LNCaP clone FGC (cell line): ENCODE measurements at places on chromosomes 12 and 14.

DNA sequence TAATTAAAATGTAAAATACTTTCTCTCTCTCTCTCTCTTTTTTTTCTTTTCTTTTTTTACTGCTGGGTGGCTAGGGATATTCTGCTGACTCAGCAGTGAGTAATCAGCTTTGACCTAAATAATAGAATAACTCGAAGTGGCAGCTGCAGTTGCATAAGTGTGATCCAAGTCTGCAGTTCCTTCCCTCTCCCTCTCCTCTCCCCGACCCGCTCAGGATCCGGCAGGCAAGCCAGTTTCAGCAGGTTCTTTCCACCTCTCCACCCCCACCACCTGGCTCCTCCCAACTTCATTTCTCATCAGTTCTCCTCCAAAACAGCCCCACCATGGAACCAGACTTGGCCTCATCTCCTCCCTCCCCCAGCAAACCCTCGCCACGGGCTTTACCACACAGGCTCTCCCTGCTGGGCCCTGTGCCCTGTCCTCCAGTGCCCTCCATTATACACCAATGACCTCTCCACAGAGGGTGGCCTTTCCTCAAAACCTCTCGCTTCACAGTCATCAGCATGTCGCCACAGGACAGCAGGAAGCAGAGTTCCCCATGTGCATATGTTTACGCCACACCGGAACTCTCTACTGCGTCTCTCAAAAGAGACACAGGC is 22.4 kb downstream of the SLC7A8 start:
- DNase-seq = peak; percentile 67

DNA sequence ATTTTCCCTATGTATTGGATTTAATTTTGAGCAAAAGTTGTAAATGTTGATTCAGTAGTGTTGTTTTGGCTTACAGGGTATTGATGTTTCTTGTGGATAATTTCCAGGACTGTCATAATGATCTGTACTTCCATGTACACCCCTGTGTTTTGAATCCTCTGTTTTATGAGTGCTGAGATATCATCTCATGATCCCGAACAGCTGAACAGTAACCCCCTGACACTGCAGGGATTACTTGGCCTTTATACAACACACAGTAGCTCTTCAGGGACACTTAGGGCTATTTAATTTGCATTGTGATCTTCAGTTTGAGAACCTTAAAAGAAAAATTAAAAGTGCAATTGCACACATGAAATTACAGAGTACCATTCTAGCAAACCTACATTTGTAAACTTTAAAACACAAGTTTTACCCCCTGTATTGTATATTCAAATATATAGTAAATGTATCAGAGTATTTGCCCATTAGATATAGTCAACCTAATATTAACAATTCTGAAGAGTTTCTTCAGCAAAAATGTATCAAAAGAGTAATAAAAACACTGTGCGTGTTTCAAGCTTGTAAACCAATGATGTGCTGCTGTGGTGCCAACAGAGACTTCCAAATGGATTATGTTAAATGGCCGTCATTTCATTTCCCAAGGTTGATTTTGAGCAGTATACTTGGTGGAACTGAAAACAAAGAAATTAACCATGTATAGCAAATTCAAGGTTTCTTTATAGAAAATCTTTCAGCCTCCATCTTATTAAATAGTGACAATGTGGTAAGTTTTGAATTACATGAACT is 27.9 kb upstream of the MYF6 start:
- DNase-seq = no peak

DNA sequence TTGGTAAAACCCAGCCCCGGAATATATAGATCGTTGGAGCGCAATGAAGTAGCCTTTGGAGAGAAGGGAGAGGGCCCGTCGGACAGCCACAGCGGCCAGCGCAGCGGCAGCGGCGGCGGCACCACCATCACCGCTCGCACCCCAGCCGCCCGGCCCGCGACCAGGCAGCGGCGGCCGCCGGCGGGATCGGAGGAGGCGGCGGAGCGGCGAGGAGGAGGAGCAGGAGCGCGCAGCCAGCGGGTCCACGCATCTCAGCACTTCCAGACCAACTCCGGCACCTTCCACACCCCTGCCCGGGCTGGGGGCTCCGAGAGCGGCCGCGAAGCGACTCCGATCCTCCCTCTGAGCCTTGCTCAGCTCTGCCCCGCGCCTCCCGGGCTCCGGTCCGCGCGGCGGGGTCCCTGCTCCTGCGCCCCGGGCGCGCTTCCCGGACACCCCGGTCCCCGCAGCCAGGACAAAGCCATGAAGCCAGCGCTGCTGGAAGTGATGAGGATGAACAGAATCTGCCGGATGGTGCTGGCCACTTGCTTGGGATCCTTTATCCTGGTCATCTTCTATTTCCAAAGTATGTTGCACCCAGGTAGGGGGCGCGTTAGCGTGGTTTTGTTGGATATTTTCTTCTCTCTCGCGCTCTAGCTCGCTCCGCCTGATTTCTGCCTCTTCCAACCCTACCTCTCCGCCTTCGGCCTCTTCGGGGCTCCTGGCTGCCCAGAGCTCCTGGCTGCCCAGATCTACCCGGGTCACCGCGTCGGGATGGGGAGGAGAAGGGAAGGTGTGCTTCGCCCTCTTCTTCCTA is 400 bp downstream of the CHST11 start:
- peak; percentile 31 for DNase-seq

DNA sequence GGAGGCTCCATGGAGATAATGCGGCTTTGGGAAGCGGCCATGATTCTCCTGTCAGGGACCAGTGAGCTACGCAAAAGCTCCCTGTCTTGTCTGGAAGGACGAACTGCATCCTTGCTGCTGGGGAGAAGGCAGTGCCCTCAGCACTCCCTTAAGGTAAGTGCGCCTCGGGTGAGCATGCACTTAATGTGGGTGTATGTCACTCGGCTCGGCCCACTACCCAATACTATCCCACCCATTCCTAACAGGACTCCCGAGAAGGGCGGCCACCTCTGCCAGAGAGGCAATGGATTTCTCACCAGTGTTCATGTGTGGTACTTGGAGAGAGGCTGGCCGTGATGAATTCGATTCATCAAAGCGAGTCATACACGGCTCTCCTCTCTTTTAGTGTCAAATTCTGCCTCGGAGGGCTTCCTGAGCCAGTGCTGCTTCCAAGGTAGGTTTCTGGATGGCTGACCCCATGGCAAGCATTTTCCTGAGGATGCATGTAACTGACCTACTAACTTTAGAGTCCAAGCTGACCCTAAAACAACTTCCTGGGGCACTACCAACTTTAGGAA is 151.7 kb upstream of the RTL1 start:
- DNase-seq = no peak

GRCh38 chr14:22178333-22178839 is 410.6 kb downstream of the DAD1 start:
- no peak for DNase-seq

DNA sequence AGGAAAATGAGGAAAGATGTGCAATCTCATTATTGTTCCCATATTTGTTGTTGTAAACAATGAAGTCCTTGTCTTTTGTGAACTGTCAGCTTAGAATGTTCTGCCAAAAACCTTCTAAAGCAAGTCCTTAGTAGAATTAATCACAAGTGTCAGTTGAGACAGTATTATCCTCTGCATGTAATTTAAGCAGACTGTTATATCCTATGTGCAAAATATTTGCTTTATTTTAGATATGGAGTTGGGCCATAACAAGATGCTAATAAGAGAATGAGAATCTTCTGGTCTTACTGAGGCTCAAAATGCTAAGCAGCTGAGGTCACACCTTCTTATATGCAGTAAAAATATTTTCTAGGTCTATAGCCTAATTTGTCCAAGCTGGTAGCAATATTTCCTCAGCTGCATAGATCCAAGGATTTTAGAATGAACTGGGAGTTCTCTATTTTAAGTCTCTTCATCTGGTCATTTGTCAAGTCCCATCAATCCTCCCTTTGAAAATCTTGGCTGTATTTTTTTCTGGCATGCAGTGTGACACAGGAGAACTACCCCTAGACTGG is 222.3 kb upstream of the NAV3 start:
- peak; percentile 10 for DNase-seq

- no peak for DNase-seq
Measured at GRCh38 chr14:56554301-56554700, 25.3 kb upstream of the TMEM260 start.

DNA sequence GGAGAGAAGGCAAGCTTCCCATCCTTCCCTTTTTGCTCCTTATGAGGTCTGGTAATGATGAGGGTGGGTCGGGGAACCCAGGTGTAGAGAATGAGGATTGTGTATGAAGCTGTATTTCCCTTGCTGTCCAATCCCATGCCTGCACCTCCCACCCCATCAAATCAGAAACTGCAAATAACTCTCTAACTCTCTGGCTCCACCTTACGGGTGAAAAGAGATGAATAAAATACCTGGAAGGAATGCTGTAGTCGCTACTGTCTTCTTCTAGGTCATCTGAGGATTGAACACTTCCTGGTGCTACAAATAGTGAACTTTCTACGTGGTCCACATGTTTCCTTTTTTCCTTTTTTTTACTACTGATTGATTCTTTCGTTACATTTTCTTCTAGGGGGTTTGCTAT is 38.9 kb upstream of the DICER1 start:
- DNase-seq = no peak

- no peak for DNase-seq
Measured at GRCh38 chr14:102817942-102818940, 41.0 kb downstream of the TRAF3 start.

DNA sequence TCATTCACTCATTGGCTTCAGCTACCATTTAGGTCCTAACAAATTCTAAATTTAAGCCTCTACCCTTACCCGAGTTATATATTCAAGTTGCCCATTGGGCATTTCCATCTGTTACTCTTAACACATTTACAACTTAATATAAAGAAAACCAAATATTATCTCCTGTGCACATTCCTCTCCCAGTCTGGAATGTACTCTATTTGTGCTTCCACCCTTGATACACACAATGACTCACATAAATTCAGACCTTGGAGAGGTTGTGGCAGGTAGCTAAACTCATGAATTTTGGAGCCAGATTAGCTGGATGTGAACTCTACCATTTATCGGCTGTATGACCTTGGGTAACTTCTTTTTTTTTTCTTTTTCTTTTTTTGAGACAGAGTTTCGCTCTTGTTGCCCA is 51.1 kb downstream of the BRMS1L start:
- no peak for DNase-seq

GRCh38 chr14:23402296-23403138 is 5.6 kb downstream of the MYH6 start:
- DNase-seq = no peak

GRCh38 chr14:29355846-29356245 is 571.8 kb downstream of the PRKD1 start:
- DNase-seq = no peak

DNA sequence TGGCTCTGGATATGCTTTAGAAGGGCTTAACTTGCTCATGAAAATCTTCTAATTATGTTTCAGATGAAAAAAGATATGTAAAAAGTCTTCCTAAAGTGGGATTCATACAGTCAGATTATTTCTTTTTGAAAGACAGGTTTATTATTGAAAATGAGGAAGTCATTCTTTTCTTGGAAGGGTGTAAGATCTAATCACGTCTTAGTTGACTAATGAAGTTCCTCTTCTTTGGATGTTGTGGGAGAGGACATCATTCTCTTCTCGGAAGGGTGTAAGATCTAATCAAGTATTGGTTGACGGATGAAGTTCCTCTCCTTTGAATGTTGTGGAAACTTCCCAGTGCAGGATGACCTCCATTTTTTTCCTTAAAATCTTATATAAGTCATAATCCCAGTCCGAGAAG is 74.9 kb downstream of the ALG10 start:
- no peak for DNase-seq

DNA sequence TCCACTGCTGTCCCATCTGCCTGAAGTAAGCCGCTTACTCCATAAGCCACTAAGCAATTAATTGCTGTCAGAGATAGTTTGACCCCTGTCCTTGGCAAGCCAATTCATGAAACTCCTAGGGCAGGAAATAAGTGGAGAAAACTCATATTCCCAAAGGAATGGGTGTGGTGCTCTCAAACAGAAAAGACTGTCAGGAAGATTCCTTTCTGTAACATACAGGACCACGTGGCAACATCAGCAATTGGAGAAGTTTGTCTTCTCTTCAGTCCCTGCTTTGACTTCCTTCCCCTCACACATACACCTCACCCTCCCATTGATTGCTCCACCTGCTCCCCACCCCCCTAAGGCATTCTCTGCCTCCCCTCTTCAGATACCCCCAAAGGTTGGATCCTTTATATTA is 36.2 kb upstream of the MDM1 start:
- no peak for DNase-seq
